Nasal cavity respiratory epithelium epithelial cell of viscerocranial mucosa (primary cell): ENCODE measurements at places on chromosomes 4 and X. TPM values are rescaled to one million over a fixed set of nuclear protein-coding genes. Genes with fewer than 3 reads are reported as not detected.

ADAM29 gene
- not detected in 2 replicates for total RNA-seq

STAP1 gene
- total RNA-seq: not detected in 2 replicates

DMP1 gene
- total RNA-seq: not detected in 2 replicates

TLR10 gene
- total RNA-seq: under 0.01 TPM in 1 of 2 replicates, not detected in the other

TNMD gene
- not detected in 2 replicates for total RNA-seq

GUCY1B1 gene
- 1.4 and 2.7 TPM in 2 replicates for total RNA-seq

KLHL5 gene
- total RNA-seq: 102 and 154 TPM in 2 replicates

FREM3 gene
- total RNA-seq: not detected in 2 replicates

POU3F4 gene
- not detected in 2 replicates for total RNA-seq

ZNF711 gene
- 3.4 and 7.0 TPM in 2 replicates for total RNA-seq

QRFPR gene
- not detected in 2 replicates for total RNA-seq

USO1 gene
- total RNA-seq: 92.1 and 120 TPM in 2 replicates

ALB gene
- total RNA-seq: 0.28 TPM in 1 of 2 replicates, not detected in the other

CEP135 gene
- total RNA-seq: 3.4 and 6.5 TPM in 2 replicates

VCX gene
- total RNA-seq: not detected in 2 replicates

ASB5 gene
- 0.07 TPM in 1 of 2 replicates, not detected in the other for total RNA-seq

LANCL3 gene
- total RNA-seq: 0.34 and 1.1 TPM in 2 replicates

SHOX gene
- not detected in 2 replicates for total RNA-seq

CENPU gene
- 1.0 and 5.3 TPM in 2 replicates for total RNA-seq

GPM6B gene
- 0.34 and 0.36 TPM in 2 replicates for total RNA-seq

C4orf51 gene
- not detected in 2 replicates for total RNA-seq

ART3 gene
- not detected in 2 replicates for total RNA-seq

PROM1 gene
- total RNA-seq: 0.34 and 1.4 TPM in 2 replicates

MCUB gene
- 5.5 and 13.2 TPM in 2 replicates for total RNA-seq

SMC1A gene
- total RNA-seq: 7.9 and 31.2 TPM in 2 replicates

IL2 gene
- not detected in 2 replicates for total RNA-seq

ACE2 gene
- 0.34 and 1.5 TPM in 2 replicates for total RNA-seq

CT45A3 gene
- total RNA-seq: not detected in 2 replicates

TDO2 gene
- total RNA-seq: under 0.01 and 1.3 TPM in 2 replicates

JCHAIN gene
- 0.34 TPM in 1 of 2 replicates, not detected in the other for total RNA-seq

MAMLD1 gene
- total RNA-seq: under 0.01 and 0.71 TPM in 2 replicates

FABP2 gene
- not detected in 2 replicates for total RNA-seq

ZNF518B gene
- 41.0 and 55.2 TPM in 2 replicates for total RNA-seq
